ENCODE measurements at places on chromosomes 11 and 22.

GRCh38 chr11:123569393-123569792 lies 85.0 kb downstream of the SCN3B start:
- no peak for DNase-seq

DNA sequence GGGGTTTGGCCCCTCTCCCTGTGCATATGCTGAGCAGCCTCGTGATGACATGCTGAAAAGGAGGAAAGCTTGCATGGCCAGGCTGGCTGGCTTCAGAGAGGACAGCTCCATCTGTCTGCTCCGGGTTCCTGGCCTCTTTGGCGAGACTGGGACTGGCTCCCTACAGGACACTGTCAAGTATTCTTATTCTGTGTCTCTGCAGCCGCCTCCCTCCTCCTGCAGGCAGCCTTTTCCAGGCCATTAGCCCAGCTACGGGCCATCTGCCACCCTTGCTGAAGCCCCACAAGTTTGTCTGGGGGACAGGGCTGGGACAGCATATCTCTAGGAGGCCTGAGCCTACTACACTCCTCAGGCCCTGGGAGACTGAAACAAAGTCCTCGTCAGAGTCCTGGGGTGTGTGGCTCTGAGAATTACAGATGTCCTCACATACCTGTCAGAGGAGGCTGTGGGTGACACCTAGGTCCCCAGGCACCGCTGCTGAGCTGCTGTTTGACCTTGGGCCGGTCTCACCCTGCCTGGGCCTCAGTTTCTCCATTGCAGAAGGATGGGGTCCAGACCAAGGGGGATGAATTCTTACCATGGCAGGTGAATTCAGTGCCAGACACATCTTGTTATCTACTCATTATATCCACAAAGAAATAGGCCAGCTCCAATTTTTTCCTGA lies 11.0 kb downstream of the MRGPRG start:
- no peak for DNase-seq

DNA sequence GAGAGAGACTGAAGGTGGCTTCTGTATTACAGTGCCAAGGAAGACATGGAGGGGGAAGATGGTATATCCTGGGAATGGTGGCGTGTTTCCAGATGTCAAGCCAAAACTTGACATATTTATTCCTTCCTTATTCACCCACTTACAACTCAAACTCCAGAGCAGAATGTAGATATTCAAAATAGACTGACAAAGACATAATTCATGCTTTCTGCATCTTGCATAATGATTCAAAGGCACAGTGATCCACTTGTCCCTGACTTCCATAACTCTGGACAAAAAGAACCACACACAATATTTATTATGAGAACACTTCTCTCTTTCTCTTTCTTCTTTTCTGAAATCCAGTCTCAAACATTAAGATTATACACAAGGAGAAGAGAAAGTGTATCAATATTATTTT lies 48.9 kb downstream of the SLC17A6 start:
- no peak for DNase-seq

- DNase-seq, result no peak
These were observed 785 bp downstream of the WT1 start for GRCh38 chr11:32434356-32435151.

DNA sequence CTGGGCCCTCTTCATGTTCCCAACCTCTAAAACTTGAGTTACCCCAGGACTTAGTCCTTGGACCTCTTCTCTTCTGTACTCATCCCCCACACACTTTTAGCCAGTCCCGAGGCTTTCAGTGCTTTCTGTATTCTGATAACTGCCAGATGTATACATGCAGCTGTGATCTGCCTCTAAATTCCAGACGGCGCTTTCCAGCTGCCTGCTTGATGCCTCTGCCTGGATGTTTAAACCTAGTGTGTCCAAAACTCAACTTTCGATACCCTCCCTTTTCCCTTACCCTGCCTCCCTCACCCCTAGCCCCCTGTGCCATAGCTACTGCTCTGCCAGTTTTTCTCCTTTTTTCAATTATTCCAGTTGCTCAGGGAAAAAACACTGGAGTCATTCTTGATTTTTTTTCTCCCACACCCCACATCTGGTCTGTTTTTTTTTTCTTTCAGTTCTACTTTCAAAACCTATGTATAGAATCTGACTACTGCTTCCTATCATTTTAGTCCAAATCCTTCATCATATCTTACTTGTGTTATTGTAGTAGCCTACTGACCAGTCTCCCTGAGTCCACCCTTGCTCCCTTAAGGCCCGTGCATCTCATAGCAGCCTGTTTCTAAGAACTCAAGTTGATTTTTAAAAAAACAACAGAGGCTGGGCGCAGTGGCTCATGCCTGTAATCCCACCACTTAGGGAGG lies 32.9 kb upstream of the TECTA start:
- no peak for DNase-seq

DNA sequence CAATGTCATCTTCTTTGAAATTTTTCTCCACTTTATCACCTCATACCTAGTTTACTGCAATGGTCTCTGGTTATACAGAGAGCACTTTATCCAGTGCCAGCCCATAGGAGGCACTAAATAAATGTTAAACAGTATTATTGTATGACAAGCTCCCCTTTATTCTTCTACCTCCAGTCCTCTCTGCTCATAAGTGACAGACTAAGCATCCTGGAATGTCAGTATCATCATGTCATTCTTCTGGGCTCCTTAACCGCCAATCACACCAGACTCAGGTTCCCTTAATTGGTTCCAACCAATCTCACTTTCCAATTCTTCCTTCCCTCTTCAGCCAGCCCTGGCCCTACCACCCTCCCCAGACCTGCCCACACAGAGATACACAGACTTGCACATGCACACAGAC lies 93.1 kb downstream of the RPL27A start:
- DNase-seq, result no peak

DNA sequence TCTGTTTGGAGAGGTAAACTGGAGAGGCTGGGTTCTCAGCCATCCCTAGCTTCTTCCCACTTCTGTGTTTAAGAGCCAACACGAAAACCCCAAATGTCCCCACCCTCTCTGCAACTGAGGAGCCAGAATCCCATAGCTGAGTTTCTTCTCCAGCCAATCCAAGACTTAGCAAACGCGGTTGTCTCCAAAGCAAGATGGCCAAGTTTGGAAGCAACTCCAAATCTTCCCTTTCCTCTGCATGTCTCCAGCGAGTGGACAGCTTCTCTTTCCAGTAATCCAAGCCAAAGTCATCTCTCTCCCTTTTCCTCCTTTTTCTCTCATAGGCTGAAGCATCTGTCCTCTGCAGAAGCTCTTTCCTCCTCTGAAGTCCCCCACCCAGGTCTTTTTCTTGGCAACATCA lies 539.2 kb downstream of the MIAT start:
- DNase-seq, result no peak

GRCh38 chr11:65871811-65872548 lies 620 bp downstream of the EFEMP2 start:
- DNase-seq, result no peak

GRCh38 chr11:6440906-6441358 lies at the start of gene HPX:
TSS of gene HPX (minus strand) at chr11:6440987. CDS start at chr11:6440963, 24 bp downstream.
- no peak for DNase-seq

GRCh38 chr11:110200241-110200640 lies 96.2 kb downstream of the RDX start:
- DNase-seq, result no peak

- no peak for DNase-seq
These were observed 14.5 kb upstream of the POGLUT3 start for GRCh38 chr11:108512708-108513107.

GRCh38 chr22:26610072-26610958 lies 7.5 kb downstream of the CRYBB1 start:
- peak; percentile 66 for DNase-seq

- DNase-seq, result no peak
These were observed 546.8 kb downstream of the BUD13 start for GRCh38 chr11:116225784-116226585.

- DNase-seq, result no peak
These were observed 3.9 kb upstream of the AMBRA1 start for GRCh38 chr11:46597609-46598219.

DNA sequence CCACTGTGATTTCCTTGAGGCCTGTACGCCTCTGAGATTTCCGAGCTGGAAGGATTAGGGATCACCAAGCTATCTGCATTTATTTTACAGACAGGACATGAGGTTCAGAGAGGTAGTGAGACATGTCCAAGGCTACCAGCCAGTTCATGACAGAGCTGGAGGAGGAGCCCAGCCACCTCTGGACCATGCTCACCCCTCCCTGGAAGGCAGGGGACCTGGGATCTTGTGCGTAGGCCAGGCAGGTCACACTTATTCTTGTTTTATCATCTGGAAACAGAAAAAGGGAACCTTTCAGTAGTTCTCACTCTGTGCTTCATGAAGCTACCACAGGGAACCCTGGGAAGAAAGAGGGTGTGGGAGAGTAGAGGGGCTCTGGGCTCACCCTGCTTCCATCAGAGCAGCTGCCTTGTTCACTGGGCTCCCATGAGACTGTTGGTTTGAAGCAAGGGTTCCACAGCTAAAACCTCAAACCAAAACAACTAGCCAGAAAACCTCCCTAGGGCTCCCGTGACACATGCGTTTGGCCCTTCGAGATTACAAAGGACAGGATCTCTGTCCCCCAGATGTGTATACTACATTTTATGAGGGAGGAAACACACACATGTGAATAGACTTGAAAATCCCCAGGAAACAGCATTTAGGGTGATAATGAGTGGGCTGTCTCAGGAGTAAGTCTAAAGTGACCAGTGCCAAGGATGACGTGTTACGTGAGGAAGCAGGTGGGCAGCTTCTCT lies 106.4 kb downstream of the DSCAML1 start:
- DNase-seq, result no peak

GRCh38 chr11:121696931-121697670 lies 244.3 kb upstream of the SORL1-AS1 start:
- DNase-seq, result no peak

DNA sequence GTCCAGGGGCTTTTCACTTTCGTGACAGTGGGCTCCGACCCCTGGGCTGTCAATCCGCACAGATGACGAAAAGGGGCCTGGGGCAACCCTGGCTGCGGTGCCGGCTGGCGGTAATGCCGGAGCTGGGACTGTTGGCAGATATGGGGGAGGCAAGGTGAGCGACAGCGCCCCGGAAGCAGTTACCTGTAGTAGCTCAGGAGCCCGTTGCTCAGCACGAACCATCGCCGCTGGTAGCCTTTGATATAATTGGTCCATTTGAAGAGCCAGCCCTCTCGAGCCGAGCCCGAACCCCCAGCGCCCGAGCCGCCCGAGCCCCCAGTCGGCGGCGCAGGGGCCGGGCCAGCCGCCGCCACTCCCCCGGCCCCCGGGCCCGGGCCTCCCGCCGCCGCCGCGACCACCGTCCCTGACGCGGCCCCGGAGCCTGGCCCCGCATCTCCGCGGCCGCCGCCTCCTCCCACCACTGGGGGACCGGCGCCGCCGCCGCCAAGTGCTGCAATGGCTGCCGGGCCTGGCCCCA lies 396 bp downstream of the OSBP start:
- DNase-seq, result peak; percentile 68

DNA sequence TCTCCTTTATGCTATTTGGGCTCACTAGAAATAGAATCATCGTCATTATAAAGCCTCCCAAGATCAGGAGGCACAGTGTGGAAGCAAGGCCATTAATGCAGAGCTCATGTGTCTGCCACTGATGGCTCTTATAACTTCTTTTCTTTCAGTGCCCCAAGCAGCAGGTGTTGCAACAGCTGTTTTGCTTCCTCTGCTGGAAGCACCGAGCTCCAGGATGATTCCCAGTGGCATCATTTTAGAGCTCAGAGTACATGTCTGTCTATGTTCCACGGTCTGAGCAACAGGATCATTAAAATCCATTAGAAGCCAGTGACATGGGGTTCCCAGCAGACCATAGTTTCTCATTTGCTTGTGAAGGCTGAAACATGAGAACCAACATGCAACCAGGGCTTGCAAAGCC lies 803.0 kb upstream of the FAT3 start:
- no peak for DNase-seq

DNA sequence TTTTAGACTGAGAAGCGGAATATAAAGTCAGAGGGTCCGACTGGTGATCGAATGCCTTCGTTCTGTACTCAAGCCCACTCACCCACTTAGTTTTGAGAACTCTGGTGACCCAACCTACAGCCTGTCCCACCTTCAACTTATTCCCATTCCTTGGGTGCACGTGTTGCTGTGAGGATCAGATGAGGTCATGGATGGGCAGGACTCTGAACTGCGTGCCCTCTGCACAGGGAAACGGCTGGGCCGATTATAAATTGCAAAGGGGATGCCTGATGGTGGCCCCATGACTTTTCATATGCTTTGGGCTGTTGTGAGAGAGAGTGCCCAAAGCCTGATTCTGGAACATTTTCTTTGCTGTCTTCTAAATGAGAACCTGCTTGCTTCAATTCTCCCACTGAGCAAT lies 16.0 kb upstream of the EHF start:
- no peak for DNase-seq

- no peak for DNase-seq
These were observed 22.9 kb upstream of the A4GALT start for GRCh38 chr22:42743501-42743991.

GRCh38 chr11:86355256-86355655 lies 19.4 kb upstream of the CCDC81 start:
- no peak for DNase-seq

GRCh38 chr11:102204174-102204573 lies 93.9 kb downstream of the YAP1 start:
- DNase-seq, result no peak

GRCh38 chr11:93704237-93704636 lies 37.1 kb downstream of the TAF1D start:
- DNase-seq, result peak; percentile 16

DNA sequence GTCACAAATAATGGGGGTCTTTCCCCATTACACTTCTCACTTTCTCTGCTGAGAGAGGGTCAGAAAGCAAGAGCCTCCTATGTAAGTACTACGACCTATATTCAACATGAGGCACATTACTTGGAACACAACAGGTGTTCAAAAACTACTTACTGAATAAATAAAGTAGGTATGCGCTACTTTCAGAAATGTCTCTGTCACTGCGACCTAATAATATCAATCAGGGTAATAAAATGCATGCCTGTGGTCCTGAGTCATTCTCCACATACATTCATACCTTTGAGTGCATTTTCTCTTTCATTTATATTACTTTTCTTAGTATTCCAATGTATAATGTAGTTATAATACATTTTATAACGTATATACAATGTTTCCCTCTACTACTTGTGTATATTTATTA lies 838.9 kb downstream of the DLG2 start:
- no peak for DNase-seq

GRCh38 chr22:34736081-34736480 lies 329.9 kb upstream of the ISX start:
- no peak for DNase-seq

GRCh38 chr11:22491555-22492225 lies 133.9 kb downstream of the FANCF start:
- DNase-seq, result no peak

DNA sequence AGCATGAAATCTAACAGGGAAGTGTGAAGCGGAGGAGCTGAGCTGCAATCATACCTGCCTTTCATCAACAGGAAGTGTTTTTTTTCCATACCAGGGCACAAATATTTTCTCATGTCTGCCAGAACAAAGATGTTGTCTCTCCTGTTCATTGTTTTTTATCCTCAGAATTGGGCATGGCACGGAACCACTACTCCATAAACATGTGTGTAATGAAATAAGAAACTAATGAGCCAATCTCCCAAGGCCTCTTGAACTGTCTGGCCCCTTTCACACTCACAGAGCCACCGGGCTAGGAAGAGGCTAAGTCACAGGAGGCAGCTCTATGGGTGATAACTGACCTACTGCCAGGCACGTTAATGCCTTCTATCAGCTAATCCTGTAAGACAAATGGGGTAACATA lies 124.4 kb downstream of the ETS1 start:
- no peak for DNase-seq

GRCh38 chr11:11230802-11231562 lies 122.1 kb downstream of the CSNK2A3 start:
- DNase-seq, result peak; percentile 39

- DNase-seq, result no peak
These were observed 5.8 kb downstream of the CCDC81 start for GRCh38 chr11:86380295-86381059.

- DNase-seq, result no peak
These were observed 798.1 kb downstream of the OPCML start for GRCh38 chr11:132734217-132734616.
